Effector memory CD8-positive, alpha-beta T cell (primary cell): ENCODE measurements at places on chromosomes 16 and 17.

GRCh38 chr16:55056585-55057401, 126.1 kb downstream of the IRX5 start:
- DNase-seq: no peak

DNA sequence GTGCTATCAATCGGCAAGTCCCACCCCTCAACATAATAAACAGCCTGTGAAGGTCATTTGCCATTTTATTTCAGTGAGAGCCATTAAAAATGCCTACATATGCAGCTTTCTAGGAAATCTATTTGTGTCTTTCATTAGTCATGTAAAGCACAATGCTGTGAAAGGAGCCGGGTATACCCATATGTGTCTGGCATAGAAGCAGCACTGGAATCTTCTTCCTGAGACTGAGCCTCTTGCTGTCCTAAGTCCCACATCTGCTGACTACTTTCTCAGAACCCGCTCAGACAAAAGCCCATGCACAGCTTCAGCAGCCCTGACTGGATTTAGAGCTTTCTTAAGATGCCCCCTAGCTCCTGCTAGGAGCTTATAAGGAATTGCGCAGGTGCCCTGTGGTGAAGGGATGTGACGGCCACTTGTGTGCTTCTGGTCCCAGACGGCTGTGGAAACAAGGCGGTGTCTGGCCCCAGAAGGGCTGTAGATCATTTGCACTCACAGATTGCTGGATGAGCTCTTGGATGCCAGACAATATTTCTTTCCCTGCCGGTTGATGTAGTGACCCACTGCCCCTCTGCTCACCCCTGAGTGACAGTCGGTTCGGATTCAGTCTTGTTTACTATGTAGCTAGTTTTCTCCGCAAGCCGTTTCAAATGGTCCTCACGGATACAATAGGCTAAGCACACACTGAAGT, 172.2 kb downstream of the ANKFN1 start:
- no peak for DNase-seq

- no peak for DNase-seq
Observed at GRCh38 chr17:213286-214105, 32.0 kb upstream of the DOC2B start.

DNA sequence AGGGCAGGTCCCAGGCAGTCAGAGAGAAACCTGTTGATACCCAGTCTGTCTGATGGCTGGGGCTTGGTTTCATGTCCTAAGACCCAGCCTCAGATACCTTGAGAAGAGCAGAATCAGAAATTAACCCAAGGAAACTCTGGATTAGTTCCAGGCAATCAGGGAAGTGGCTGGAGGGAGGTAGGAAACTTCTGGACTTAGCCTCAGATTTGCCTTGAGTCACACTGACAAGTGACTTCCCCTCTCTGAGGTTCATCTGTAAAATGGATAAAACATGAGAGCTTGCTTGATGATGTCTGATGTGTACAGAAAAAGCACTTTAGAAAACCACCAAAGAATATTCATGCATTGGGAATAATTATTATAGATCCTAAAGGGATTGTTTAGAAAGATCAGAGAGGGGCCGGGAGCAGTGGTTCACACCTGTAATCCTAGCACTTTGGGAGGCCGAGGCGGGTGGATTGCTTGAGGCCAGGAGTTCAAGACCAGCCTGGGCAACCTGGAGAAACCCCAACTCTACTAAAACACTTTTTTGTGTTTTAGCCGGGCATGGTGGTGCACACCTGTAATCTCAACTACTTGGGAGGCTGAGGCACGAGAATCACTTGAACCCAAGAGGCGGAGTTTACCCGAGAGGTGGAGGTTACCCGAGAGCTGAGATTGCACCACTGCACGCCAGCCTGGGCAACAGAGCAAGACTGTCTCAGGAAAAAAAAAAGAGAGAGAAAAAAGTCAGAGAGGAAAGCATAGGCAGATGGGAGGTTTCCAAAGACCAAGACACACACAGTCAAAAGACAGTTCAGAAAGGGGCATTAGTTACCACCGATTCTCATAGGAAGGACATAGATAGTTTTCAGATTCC, 3.8 kb downstream of the CIITA start:
- no peak for DNase-seq

DNA sequence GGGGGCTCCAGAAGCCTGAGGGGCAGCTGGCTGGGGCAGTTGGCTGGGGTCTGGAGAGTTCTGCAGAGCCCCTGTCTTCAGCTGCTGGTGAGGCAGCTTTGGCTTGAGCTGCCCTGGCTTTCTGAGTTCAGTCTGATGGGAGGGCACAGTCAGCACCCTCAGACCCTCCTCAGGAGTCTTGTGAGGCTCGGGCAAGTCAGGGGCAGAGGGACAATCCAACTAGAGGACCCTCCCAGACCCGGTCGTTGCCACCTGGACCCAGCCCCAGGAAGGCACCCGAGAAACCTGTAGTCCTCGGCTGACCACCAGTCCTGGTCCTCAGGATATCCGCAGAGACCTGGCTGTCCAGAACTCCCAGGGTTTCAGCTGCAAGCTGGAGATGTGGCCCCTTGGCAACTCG, 1.9 kb downstream of the CARD14 start:
- DNase-seq: no peak

DNA sequence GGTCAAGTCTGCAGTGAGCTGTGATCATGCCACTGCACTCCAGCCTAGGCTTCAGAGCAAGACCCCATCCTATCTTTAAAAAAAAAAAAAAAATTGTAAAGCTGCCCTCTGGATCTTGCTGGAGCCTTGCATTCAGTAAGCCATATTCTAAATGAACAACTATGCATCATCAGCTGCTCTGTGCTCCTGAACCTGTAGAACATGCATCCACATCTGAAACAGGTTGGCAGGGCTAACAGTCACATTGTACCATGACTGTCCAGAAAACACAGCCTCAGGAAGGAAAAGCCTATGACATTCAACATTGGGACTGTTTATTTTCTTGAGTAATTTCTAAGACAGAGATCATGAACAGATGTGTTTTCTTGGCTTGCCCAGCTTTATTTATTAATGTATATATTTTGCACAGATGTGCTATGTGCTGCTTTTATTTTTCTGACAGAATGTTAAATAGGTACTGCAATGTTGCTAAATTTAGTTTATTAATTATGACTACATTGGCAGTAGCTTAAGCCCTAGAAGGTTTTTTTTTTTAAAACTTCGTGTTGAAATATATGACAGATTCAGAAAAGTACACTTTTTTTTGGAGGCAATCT, 19.8 kb downstream of the ACSF2 start:
- DNase-seq: no peak

DNA sequence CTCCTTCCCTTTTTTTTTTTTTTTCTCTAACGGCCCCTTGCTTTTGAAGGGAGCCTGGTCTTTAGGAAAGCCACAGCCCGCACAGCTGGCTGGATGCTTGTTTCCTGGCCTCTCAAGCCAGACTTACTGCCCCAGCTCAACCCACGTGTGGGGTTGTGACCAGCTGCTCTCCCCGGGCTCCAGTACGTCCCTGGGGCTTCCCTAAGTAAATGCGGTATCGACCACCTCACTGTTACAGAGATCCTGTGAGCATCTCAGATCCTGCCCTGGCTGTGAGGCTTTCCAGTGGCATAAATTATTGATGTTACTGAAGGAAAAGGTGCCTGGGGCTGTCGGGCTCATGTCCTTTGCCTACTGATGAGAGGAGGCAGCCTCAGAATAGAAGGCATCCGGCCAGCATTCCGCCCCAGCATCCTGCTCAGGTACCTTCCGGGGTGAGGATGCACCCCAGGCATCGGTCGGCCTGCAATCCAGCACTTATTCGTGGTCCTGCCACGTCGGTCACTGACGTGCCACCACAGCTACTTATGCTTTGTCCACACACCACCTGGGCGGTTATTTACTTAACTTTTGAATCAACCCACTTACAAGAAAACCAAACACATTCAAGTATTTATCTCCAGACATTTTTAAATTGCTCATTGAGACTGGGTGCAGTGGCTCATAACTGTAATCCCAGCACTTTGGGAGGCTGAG, 9.6 kb downstream of the GPRC5B start:
- DNase-seq: no peak

DNA sequence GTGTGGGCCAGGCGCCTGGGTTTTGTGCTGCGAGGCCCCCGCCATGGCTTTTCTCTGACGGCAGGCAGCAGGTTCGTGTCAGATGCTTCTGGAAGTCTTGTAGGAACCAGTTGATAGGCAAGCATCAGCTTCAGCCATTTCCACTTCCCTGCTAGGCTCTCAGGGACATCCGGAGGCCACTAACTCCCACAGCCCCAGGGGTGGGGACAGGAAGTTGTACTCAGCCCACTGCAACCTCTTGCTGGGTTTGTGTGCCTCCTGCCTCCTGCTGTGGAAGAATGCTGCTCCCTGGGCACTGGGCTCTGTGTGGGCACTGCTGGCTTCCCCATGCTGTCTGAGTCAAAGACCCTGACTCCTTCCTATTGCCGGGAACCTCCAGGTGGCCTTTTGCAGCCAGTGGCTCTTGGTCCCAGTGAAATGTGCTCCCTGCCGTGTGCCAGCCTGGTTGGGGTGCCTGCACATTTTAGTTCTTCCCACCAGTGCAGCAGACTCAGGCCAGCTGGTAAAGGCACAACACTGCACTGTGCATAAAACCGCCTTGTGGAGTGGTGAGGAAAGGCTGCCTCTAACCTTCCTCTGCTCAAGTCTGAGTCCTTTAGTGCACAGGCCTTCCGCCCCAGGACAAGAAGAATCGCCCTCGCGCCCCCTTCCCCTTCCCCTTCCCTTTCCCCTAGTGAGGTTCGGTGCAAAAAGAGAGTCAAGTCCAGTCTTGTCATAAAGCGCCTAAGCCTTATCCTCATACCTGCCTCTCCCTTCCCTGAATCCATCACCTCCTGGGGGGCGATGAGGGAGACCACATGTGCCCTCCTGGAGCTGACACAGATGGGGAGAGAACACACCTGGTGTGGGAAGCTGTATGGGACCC, 16.6 kb downstream of the LDHD start:
- DNase-seq: no peak

- DNase-seq: no peak
Observed at GRCh38 chr16:80802138-80802537, 2.3 kb downstream of the CDYL2 start.

- no peak for DNase-seq
Observed at GRCh38 chr17:51188271-51188833, 22.1 kb downstream of the NME2 start.

DNA sequence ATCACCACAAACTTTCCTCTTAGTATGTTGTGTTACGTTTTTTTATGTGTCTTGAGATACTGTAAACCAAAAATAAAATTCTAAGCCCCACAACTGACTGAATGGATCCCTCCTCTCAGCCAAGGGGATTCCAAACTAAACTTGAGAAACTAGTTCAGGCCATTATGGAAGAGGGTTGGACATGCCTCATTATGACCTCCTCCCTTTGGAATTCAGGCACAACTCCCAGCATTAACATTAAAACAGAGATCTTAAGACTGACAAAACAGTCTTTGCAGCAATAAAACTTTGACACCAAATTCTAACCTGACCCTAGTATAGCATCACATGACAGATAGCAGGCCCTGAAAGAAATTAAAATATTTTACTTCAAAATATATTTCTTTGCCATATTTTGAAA, 51.1 kb upstream of the SLC47A1 start:
- DNase-seq: no peak

DNA sequence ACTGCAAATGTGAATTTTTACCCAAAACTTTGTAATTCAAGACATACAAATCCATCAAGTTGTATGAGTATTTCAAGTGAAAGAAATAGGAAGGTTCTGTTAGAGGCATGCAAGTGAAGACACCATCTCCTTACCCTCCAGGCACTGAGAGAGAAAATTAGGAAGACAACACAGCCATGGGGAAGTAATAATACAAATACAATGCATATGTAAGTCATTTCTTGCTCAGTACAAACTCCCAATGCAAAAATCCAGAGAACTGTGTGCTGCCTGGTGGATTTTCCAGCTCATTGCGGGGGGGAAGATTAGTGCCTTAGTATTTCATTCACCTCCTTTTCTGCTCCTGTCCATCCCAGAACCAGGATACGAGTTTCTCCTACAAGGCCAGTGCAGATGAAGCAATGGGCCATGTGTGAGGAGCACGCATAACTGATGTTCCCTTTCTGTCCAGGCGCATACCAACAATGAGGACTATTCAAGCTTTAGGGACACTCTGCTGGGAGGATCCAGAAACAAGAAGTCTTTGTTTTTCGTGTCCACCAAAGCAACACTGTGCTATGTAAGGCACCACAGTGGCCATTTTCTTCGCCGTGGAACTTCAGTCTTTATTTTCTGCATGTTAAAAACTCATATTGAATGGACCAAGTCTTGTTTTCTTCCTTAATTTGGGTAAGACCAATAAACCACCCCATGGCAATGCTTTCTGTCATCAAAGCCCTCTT, 143.7 kb upstream of the RCVRN start:
- no peak for DNase-seq

DNA sequence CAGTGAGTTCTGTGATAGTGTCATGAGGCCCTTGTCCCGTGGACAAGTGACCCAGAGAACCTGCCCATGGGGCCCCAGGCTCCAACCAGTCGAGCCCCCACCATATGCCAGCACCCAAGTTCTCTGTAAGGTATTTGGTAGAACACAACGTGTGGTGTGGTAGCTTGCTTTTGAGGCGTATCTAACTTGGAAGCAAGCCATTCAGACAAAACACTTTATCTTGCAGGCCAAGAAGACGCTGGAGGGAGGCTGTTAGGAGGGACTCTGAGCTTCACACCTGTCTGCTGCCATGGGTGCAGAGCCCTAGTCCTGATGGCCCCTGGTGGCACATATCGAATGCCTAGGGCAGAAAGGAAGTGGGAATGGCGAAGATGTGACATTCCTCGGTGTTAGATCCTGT, 1.6 kb downstream of the NDUFAF8 start:
- DNase-seq: no peak

GRCh38 chr16:84532291-84532724, 27.8 kb upstream of the MEAK7 start:
- no peak for DNase-seq

DNA sequence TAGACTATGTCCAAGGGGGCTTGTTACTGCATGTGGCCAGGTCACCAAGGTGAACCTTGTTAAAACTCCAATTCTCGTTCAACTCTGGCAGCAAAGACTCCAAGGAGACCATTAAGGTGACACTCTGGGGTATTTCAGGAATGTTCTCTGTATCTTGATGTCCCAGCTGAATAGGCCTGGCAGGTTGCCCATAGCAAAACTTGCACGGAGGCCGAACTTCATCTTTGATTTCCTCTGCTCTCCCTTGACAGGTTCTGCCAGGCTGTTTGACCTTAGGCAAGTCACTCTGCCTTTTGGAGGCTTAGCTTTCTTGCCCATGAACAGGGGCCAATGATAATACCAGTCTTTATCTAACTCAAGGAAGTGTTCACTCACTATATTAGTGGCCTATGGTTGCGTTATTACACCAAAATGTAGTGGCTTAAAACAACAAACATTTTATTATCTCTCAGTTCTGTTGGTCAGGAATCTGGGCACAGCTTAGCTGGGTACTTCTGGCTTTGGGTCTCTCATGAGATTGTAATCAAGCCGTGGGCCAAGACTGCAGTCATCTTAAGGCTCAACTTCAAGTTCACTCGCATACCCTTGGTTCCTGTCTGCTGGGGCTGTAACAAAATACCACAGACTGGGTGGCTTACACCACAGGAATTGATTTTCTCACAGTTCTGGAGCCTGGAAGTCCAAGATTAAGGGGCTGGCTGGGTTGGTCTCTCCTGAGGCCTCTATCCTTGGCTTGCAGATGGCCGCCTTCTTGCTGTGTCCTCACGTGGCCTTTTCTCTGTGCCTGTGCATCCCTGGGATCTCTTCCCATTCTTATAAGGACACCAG, 168.5 kb downstream of the UTP18 start:
- no peak for DNase-seq
